NB4 (cell line): ENCODE measurements at places on chromosomes 16 and 17.

- no peak for DNase-seq
Measured at GRCh38 chr16:66847533-66848067, 3.4 kb downstream of the CA7 start.

GRCh38 chr17:81139428-81139827 lies 25.9 kb upstream of the PVALEF start:
- no peak for DNase-seq

- no peak for DNase-seq
Measured at GRCh38 chr17:80783971-80784370, 207.7 kb upstream of the CHMP6 start.

- peak; percentile 8 for DNase-seq
Measured at GRCh38 chr17:67582673-67583081, 135.1 kb upstream of the NOL11 start.

- no peak for DNase-seq
Measured at GRCh38 chr16:81461243-81461642, 16.6 kb downstream of the CMIP start.

GRCh38 chr17:66714046-66715023 lies 120.6 kb upstream of the CACNG5 start:
- no peak for DNase-seq
